ENCODE measurements at places on chromosomes 5 and 9.

GRCh38 chr9:113955076-113955752, 79.1 kb downstream of the ZNF618 start:
- DNase-seq, result no peak

- no peak for DNase-seq
Measured at GRCh38 chr9:133303266-133304157, 28.5 kb upstream of the ABO start.

DNA sequence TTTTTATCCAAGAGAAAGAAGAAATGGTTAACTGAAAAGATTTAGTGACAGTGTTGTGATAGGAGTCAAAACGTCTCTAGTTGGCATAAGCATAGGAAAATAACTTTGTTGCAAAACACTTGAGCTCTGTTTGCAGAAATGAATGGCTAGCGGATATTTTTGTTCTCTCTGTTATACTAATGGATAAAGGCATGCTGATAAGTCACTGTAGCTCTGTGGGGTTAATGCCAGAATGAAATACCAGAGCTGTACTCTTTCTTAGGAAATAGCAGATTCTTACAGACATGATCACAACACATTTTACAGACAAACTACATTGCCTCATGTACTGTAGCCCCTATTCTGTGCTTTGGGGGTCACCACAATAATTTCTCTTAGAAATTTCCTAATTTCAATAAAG, 202.8 kb downstream of the DMRTA1 start:
- no peak for DNase-seq

- DNase-seq, result no peak
Measured at GRCh38 chr5:40484495-40484894, 195.2 kb upstream of the PTGER4 start.
